ENCODE measurements at places on chromosomes 11 and 22. TPM values are rescaled to one million over a fixed set of nuclear protein-coding genes. Genes with fewer than 3 reads are reported as not detected.

OR2AT4 gene
- total RNA-seq = not detected

- no peak for DNase-seq
Observed at GRCh38 chr11:88482871-88483301, 145.3 kb upstream of the CTSC start.

- no peak for DNase-seq
Observed at GRCh38 chr11:123047947-123048293, 14.0 kb downstream of the HSPA8 start.

- DNase-seq = no peak
Observed at GRCh38 chr11:76152741-76153570, 53.3 kb downstream of the WNT11 start.

- no peak for DNase-seq
Observed at GRCh38 chr11:121473064-121473777, 20.5 kb upstream of the SORL1-AS1 start.

DNA sequence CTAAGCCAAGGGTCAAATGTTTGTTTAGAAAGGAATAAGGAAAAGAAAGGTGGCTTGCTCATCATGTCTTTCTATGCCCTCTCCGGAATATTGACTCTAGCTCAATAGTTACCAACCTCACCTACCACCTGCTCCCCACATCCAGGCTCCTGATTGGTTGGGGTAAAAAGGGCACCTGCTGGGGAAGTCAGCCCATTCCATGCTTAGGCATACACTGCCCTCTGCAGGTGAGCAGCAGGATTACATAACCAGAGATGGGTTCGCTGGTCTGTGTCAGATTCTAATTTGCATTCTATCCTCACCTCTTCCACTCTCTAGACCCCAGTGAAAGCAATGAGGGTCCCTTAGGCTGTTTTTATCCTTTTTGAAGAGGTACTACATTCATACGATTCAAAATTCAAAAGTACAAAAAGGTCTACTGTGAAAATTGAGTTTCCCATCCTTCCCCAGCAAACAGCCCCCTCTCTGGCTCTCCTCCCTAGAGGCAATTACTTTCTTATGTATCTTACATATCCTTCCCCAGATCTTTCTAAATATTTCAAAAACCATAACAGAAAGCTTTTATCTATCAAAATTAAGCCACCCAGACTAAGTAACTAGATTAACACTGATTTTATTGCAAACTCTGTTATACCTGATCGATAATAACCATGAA is 98.0 kb upstream of the ASPHD2 start:
- no peak for DNase-seq

GRCh38 chr11:104433751-104434150 is 269.8 kb upstream of the PDGFD start:
- no peak for DNase-seq

- DNase-seq = no peak
Observed at GRCh38 chr11:36350137-36350513, 54.0 kb downstream of the PRR5L start.

DNA sequence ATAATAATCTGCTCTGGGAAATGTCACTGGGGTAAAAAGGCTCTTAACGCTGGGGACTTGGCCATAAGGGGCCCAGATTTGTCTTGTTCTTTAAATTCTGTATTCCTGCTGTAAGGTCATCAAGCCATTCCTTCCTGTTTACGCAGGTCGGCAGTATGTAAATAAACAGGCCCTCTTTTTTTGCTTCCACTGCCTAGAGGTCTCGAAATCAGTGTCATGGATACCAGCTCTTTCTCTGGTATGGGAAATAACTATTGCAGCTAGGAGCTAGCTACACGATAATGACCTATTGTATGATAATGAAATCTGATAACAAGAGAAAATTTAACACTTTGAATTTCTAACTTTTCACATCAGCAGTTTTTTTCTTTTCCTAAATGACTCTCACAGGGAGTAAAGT is 209.2 kb upstream of the NARS2 start:
- no peak for DNase-seq

All from uterus (tissue), 4 donors.